ENCODE measurements at places on chromosomes 1 and 21. TPM values are rescaled to one million over a fixed set of nuclear protein-coding genes. Genes with fewer than 3 reads are reported as not detected.

DNA sequence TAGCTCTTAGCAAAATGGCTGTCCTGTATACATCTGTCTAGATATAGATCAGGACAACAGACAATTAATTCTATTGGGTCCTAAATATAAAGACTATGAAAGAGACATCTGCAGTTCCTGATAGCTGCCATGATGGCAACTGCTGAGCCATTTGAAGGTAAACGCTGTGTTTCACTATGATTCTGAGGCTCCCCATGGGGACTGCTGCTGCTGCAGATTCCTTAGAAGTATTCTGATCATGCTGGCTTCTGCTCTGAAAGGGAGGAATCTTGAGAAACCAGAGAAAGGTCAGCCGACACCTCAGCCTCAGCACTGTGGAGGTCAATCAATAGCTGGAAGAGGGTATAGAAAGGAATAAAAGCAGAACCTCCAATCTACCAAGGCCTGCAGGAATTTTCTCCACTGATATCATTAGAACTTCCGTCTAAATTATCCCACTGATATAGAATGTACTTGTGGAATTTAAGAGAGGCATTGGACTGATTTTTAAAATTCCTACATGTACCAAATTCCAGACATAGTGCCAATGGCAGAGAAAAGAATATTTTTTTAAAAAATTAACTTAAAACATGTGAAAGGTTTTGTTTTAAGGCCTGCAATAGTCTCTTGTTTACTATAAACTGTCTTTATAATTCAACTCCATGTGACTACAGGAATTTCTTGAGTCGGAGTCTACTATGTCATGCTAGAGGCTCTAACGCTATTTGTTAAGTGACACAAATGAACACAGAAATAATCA is 53.2 kb downstream of the DDAH1 start:
- DNase-seq = no peak

DNA sequence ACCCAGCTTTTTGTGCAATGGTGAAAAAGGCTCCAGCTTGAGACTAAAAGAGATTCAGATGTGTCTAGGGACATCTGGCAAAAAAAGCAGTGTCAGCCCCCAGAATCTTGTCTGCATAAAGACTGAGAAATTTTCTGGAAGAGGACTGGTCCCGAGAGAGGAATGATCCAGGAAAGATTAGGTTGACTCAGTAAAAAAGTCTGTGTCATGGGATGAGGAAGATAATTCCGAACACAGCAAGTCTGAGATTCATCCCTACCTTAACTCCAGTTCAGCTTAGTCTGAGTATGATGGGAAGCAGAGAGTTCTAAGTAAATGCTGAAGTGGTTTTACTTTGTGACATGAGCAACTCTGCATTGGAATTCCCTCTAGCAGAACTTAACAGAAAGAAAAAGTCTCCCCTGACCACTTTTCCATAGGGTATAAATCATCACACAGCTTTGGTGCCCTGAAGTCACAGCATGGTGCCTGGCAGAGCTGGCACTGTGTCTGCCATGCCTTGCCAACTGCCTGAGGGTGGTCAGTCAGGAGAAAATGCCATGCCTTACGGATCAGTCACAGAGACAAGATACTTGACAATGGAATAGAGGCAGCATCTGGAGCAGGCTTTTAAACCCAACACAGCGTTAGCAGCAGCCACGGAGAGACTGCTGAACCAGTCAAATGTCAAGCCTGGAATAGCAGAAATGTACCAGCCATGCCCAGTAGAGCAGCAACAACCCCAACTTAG is 153.4 kb downstream of the ZC3H11B start:
- peak; percentile 63 for DNase-seq

- DNase-seq = peak; percentile 97
Measured at GRCh38 chr1:51567653-51568052, 48.6 kb upstream of the EPS15 start.

GRCh38 chr1:80359666-80360065 is 1353.1 kb upstream of the ADGRL4 start:
- no peak for DNase-seq

Gene SERPINC1
- not detected for total RNA-seq

GRCh38 chr21:34148419-34148804 is 75.0 kb downstream of the MRPS6 start:
- no peak for DNase-seq

- no peak for DNase-seq
Measured at GRCh38 chr1:153340356-153340755, 8.3 kb downstream of the PGLYRP4 start.

- no peak for DNase-seq
Measured at GRCh38 chr1:93114391-93114790, 35.3 kb downstream of the MTF2 start.

Gene RAD54L
- total RNA-seq = 24.2 TPM

GRCh38 chr1:40927781-40928180 is 51.7 kb upstream of the CTPS1 start:
- DNase-seq = no peak

GRCh38 chr1:18444563-18444962 is 36.2 kb upstream of the KLHDC7A start:
- no peak for DNase-seq

Gene OR6K3
- total RNA-seq = not detected

DNA sequence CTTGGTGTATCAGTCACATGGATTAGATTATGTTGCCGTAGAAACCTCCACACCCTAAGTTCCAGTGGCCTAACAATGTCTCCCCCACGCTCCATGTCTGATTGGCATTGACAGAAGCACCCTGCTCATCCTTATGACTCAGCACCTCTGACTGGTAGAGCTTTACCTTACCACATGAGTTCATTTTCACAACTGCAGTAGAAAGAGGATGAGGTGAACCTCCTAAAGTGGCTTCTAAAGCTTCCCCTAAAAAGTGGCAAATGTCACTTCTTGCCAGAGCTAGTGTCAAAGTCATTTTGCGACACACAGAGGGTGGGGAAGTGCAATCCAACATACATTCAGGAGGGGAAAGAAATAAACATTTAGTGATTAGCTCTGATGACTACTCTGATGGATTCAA is 30.6 kb upstream of the LYPD8 start:
- peak; percentile 14 for DNase-seq

- no peak for DNase-seq
Measured at GRCh38 chr1:79663916-79664315, 657.4 kb upstream of the ADGRL4 start.

- DNase-seq = peak; percentile 9
Measured at GRCh38 chr1:156420205-156421061, 51.4 kb downstream of the RHBG start.
